Tibial artery (tissue), 4 donors: ENCODE measurements at places on chromosomes 3 and 15.

DNA sequence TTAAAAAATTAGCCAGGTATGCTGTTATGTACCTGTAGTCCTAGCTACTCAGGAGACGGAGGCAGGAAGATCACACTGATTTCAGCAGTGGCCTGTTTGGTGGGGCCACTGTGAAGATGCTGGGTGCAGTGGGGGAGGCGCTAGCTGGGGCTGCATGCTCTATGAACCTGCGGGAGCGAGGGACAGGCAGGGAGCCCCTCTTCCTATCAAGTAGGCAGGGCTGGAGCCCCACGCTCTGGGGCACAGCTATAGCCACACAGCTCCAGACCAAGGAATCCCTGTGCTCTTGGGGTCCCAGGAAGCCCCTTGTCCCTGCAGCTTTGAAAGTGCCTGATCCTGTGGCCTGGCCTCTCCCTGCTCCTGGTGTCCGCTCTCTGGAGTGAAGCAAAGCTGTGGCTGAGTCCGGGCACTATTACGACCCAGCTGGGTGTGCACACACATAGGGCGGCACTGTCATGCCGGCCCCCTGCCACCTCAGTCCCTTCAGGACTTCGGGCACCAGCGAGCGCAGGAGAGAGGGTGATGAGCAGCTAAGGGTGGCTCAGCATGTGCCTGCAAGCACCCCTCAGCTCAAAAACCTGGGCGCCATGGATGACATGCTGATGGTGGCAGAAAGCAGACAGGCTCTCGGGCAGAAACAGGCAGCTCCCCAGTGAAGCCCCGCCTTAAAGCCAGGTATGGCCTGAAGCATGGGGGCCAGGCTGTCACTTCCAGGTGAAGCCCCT, 262.6 kb downstream of the TBC1D5 start:
- H3K4me1 ChIP-seq = no peaks in the 10 kb centered on the region
- H3K27me3 ChIP-seq = no peaks in the 10 kb centered on the region
- no peak overlapping the region for H3K4me3 ChIP-seq
- no peak for DNase-seq
- H3K27ac ChIP-seq = no peak overlapping the region

DNA sequence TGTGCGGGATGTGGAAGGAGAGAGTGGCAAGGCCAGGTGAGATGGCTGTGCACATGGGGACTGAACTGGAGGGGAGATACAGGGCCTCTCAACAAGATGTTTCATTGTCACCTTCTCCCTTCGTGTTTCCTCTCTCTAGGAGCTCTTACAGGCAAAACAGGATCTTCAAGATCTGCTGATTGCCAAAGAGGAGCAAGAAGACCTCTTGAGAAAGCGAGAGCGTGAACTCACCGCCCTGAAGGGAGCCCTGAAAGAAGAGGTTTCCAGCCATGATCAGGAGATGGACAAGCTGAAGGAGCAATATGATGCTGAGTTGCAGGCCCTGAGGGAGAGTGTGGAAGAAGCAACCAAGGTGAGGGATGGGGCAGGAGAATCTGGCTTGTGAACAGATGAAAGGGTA, 85.2 kb downstream of the CGNL1 start:
- H3K27ac ChIP-seq = no peak overlapping the region
- no peaks in the 10 kb centered on the region for H3K4me1 ChIP-seq
- no peaks in the 10 kb centered on the region for H3K27me3 ChIP-seq
- no peak overlapping the region for H3K4me3 ChIP-seq
- DNase-seq = no peak

DNA sequence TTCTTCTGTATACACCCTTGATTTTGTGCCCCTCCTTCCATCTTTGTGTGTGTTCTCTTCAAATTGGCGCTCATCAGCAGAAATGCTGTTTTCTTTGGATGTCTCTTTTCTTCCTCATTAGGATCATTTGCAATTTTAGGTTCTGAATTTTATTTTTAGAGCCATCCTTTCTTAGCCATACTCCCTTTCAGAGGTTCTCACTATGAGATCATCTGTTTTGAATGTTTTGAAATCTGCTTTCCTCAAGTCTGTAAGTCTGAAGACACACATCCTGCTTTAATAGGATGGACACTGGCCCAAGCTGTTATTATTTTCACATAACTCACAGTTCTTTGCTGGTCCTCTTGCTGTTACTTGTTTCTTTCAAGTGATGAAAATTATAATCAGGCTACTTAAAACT, 124.8 kb downstream of the BDH1 start:
- H3K27me3 ChIP-seq = no peaks in the 10 kb centered on the region
- no peak overlapping the region for H3K4me3 ChIP-seq
- no peak overlapping the region for H3K27ac ChIP-seq
- no peaks in the 10 kb centered on the region for H3K36me3 ChIP-seq
- no peak for DNase-seq
- H3K4me1 ChIP-seq = peaks cover 17% of the 10 kb centered on the region

GRCh38 chr3:105933871-105934270, 65.1 kb upstream of the CBLB start:
- no peaks in the 10 kb centered on the region for H3K27me3 ChIP-seq
- H3K4me3 ChIP-seq = no peak overlapping the region

- peaks cover 41% of the 10 kb centered on the region for H3K4me1 ChIP-seq
- no peaks in the 10 kb centered on the region for H3K36me3 ChIP-seq
- peak overlapping the region; percentile 13 for H3K4me3 ChIP-seq
- H3K27me3 ChIP-seq = no peaks in the 10 kb centered on the region
Measured at GRCh38 chr15:69593981-69594966, 141.7 kb downstream of the RPLP1 start.

GRCh38 chr3:121989943-121990342, 32.1 kb downstream of the ILDR1 start:
- no peak overlapping the region for H3K27ac ChIP-seq
- no peak for DNase-seq
- H3K4me1 ChIP-seq = no peaks in the 10 kb centered on the region
- no peaks in the 10 kb centered on the region for H3K36me3 ChIP-seq
- no peaks in the 10 kb centered on the region for H3K27me3 ChIP-seq
- no peak overlapping the region for H3K4me3 ChIP-seq

DNA sequence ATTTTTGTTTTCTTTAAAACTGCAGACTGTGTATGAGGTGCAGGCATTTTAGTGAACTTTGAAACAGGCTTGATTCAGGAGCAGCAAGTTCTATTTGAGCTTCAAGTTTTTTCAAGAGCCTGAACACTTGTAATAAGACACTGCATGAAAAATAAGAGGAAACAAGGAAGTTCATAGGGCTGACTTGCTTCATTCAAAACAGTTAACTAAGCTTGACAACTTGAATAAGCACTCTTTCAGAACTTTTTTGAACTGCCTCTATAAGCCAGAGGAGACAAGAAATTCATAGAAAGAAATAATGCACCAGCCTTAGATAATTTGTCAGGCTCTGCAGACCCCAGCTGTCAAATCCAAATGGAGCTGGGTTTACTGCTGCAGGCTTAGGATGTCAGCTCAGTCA, 130.2 kb downstream of the SSR3 start:
- no peak overlapping the region for H3K27ac ChIP-seq
- no peak for DNase-seq
- no peaks in the 10 kb centered on the region for H3K36me3 ChIP-seq
- no peaks in the 10 kb centered on the region for H3K27me3 ChIP-seq
- H3K4me1 ChIP-seq = no peaks in the 10 kb centered on the region

- H3K36me3 ChIP-seq = no peaks in the 10 kb centered on the region
- no peaks in the 10 kb centered on the region for H3K4me1 ChIP-seq
- H3K4me3 ChIP-seq = no peak overlapping the region
- H3K27me3 ChIP-seq = no peaks in the 10 kb centered on the region
- no peak overlapping the region for H3K27ac ChIP-seq
Measured at GRCh38 chr15:69825941-69826818, 271.5 kb downstream of the TLE3 start.

DNA sequence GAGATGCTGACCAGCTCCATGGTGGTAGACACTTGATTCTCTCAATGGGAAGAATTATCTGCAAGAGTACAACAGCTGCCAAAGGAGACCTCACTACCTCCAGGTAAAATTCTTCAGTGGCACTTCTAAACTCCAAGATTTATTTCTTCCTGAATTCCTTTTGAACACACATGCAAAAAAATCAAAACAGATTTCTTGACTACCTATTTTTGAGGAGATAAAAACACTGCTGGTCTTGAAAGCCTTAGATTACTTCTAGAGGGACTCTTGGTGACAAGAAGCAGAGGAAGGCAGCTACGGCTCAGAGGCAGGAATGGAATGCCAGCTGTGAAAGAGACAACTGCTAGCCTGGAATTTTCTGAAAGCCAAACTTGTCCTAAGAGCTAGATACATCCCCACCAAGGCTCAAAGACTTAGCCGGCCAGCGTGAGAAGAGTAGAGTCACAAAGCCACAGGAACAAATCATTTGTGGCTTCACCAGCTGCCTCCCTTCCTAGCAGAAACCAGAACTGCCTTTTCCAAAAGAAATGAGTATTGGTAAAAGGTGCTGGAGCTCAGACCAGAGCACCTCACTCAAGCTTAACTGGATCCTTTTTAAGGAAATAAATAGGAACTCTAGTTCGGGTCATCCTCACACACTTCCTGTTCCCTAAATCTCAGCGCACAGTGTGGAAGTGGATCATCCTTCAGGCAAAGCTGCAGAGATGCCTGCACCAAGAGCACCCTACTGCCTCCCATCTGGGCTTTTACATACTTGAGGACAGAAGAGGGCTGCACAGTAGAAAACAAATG, 32.6 kb downstream of the CLK3 start:
- H3K4me3 ChIP-seq = no peak overlapping the region
- peaks cover 5% of the 10 kb centered on the region for H3K4me1 ChIP-seq
- DNase-seq = no peak
- H3K36me3 ChIP-seq = no peaks in the 10 kb centered on the region
- H3K27me3 ChIP-seq = no peaks in the 10 kb centered on the region
- H3K27ac ChIP-seq = no peak overlapping the region
